RWPE2 (cell line): ENCODE measurements at places on chromosomes 2 and 18.

- DNase-seq, result no peak
Measured at GRCh38 chr18:21281603-21282002, 39.6 kb downstream of the GREB1L start.

DNA sequence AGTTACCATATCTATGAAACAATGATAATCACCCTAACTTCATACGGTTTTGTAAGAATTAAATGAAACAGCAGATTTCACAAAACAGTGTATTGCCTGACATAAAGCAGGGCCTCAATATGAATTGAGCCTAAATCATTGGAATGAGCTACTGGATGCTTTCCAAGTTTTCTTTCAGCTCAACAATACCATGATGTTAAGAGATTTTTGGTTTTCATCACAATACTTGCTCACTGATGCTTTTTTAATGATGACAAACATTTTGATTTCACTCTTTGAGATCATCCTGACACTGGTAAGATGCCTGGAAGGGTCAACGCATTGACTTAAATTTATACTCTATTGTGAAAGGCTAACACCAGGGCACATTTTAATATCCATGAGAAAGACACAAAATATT lies 377.5 kb downstream of the ZNF521 start:
- no peak for DNase-seq

GRCh38 chr18:61681065-61681464 lies 211.7 kb downstream of the RNF152 start:
- DNase-seq, result no peak

DNA sequence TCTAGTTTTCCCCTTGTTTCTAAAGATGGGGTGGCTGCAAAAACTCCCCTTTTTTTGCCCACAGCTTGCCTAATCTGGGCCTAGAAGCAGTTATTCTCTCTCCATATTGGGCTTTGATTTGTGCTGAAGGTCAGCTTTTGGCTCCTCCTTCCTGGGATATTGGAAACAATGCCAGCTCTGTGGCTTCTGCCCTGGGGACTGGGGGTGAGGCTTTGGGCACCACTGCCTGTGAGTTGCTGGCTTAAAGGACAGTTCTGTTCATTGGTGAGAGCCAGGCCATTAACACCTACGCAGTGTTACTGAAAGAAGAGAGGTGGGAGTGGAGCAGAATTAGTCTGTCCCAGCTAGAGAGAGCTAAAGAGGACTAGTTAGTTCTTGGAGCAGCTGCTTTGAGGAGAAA lies 4.3 kb downstream of the UBXN2A start:
- no peak for DNase-seq

- DNase-seq, result no peak
Measured at GRCh38 chr2:82636402-82637020, 1822.6 kb downstream of the SUCLG1 start.

DNA sequence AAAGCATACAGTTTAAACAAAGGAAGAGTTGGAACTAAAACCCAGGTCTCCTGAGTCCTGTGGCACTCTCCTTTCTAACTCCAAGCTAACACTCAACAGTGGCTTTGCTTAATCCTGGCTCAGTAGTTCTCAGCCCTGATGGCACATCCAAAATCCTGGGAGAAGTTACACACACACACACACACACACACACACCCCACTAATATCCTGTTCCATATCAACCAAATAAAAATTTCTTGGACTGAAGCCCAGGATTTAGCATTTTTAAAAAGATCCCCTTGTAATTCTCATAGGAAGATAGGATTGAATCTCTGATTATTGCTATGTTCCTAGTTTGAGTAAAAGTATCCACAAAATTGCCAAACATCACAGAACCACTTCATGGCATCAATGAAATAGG lies 136.1 kb upstream of the RIOK3 start:
- DNase-seq, result no peak

GRCh38 chr2:108145557-108146326 lies 94.0 kb upstream of the SULT1C3 start:
- DNase-seq, result no peak

- no peak for DNase-seq
Measured at GRCh38 chr2:64478502-64479230, 24.7 kb downstream of the LGALSL start.

DNA sequence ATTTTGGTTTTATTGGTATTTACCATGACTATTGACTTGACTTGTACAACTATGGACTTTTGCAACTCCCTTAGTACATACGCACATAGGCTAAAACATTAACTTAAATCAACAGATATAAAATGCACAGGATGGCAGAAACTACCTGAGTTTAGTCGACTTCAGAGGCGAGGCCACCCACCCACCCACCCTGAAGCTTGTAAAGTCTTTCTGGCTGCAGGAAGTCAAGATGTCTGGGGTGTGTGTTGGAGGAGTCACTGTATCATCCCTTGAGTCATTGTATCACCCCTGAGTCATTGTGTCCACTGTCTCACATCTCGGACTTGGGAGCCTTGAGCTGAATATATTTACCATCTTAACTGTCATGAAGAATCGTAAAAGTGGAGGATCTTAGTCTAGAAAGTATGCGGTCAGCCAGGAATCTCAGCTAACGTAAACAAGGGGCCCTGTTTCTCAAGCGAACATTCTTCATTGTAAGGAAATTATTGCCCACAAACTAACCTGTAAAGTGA lies 140.0 kb upstream of the ST6GAL2 start:
- DNase-seq, result no peak

- DNase-seq, result no peak
Measured at GRCh38 chr18:44466997-44467396, 213.7 kb upstream of the SETBP1 start.

- no peak for DNase-seq
Measured at GRCh38 chr2:15177103-15177502, 384.0 kb downstream of the NBAS start.

- DNase-seq, result no peak
Measured at GRCh38 chr2:133142087-133142486, 426.2 kb downstream of the NCKAP5 start.

DNA sequence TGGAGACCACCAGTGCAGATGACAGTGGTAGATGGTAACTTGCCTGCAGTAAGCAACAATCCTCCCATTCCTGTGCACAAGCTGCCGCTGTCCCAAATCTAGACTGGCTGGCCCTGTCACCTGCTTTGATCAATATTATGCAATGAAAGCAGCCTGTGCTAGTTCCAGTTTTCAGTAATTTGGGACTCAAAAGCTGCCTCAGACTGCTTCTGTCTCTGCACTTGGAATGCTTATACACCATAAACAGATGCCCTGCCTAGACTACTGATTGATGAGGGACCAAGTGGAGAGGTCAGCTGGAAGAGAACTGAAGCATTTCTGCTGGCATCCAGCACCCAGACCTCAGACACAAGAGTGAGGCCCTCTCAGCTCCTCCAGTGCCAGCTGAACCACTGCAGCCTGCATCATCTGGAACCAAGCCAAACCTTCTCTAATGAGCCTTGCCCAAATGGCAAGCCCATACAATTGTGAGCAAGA lies 24.9 kb downstream of the CCBE1 start:
- no peak for DNase-seq

DNA sequence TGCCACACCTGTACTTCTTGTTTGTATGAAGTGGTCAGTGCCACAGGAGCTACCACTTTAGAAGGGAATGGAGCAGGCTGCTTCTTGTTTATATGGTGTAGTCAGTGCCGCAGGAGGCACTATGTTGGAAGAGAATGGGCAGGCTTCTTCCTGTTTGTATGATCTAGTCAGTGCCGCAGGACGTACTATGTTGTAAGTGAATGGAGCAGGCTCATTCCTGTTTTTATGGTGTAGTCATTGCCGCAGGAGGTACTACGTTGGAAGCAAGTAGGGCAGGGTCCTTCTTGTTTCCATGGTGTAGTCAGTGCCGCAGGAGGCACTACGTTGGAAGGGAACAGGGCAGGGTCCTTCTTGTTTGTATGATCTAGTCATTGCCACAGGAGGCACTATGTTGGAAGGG lies 27.3 kb downstream of the TPO start:
- DNase-seq, result no peak

DNA sequence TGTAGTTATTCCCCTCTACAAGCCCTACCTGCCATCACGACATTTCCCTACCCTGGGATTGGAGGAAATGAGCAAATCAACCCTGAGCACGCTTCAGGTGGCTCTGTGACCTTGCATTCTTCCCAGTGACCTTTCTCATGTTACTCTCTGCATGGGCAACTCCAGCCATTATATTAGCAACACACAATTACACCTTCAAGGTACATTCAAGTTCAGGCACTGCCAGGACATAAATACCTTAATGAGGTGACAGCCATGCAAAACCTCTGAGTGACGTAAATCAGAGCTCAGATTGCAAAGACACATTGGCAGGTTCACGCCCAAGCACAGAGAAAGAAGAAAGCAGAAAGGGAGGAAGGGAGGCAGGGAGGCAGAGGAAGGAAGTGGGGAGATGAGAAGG lies 68.7 kb upstream of the ALK start:
- no peak for DNase-seq

- no peak for DNase-seq
Measured at GRCh38 chr2:33190393-33190937, 243.7 kb downstream of the LTBP1 start.

- no peak for DNase-seq
Measured at GRCh38 chr2:162300266-162300665, 18.2 kb downstream of the IFIH1 start.

DNA sequence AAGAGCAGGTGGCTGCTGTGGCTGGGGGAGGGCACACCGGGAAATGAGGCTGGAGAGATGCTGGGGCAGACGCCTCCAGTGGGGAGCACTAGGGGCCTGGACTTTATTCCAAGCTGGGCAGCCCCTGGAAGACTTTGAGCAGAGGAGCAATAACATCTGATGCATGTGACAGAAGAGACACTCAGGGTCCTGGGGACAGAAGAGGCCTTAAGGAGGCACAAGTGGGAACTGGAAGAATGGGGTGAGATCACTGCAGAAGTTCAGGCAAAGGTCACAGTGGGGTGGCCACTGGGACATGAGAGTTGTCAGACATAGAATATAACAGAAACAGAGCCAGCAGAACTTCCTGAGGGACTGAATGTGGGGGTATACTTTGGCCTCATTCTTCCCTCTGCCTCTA lies 24.0 kb downstream of the TGFA start:
- no peak for DNase-seq

- no peak for DNase-seq
Measured at GRCh38 chr2:181354626-181355025, 102.6 kb upstream of the ITGA4 start.

DNA sequence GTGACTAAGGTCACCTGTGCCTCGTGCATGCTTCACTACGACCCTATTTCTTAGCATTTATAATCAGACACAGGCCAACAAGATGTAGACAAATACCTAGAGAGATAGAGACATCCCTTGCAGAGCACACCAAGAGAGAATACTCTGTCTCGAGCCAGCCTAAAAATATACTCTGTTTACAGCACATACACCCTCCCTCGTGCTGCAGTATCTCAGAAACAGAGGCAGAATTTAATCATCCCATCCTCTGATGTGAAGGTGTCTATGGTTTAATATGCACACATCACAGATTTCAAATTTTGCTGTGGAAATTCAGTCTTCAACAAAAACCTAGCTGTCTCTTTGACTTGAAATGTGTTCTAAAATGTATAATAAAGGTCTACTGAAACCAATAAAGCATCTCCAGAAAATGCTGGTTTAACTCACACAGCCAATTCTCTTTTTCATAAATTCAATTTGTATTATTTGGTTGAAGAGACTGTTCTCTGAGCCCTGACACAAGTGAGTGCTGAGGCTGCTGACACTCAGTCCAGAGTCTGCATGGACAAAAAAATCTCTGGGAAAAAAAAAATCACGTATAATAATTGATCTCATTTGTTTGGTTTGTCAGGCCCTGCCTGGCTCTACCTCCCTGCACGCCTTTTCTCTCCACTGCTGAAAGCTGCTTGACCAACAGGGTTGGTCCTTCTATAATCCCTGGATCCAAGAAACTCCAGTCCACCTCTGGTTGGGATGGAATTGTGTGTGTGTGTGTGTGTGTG lies 142.0 kb upstream of the FSHR start:
- no peak for DNase-seq

DNA sequence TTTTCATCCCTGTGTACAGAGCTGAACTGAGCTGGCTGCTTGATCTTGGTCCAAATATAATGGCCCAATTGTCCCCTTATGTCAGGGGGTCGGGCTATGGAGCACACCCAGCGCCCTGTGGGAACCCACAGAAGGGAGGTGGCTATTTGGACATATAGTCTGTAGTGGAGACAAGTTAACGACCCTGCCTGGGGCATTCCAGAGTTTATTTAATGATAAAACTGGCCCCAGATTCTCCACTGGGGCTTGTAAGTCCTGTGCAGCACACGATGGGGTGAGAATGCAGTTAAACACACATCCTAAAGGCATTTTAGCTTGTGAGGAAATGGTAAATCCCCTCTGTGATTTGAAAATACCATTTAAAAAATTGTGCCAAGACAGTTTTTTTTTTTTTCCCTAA lies 72.9 kb downstream of the QPCT start:
- DNase-seq, result no peak

DNA sequence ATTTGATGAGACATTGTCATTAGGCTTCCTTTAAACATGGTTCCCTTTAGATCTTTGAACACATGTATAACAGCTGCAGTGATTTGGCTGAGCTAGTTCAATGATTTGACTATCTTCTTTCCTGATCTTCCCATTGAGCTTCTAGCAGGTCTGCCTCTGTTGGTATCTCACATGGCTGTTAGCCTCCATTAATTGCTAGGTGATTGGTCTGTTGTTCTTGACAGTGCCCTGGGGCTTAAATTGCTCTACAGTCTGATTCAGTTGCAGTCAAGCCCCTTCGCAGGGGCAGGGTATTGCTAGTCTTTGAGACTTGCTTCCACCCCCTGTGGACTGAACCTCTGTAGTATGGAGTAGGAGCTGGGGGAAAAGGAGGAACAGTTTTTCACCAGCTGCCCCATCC lies 24.1 kb downstream of the SKA1 start:
- no peak for DNase-seq

GRCh38 chr2:203820969-203821368 lies 46.6 kb upstream of the CTLA4 start:
- no peak for DNase-seq

- no peak for DNase-seq
Measured at GRCh38 chr2:33510586-33510968, 34.1 kb downstream of the RASGRP3 start.

DNA sequence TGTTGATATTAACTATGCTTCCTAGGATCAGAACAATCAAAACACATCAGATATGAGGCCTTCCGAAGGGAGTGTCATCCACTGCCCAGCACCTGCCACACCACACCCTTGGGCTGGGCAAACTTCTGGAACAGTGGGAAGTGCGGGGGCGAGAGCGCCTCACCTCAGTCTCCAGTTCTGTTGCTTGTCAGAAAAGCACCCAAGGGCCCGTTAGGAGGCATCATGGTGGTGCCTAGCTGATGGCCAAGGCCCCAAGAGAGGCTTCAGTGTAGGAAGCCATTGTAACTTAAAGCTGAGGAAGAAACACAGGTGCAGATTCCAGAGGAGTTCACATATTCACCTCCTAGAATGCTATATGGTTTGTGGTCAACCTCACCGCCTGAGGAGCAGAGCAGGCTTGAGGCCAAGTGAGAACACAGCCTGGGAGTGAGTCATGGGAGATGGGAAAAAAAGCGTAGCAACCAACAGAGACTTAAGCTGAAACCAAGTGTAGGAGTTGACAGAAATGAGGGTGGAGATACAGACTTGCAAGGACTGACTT lies 85.1 kb upstream of the ATL2 start:
- DNase-seq, result peak; percentile 84

- DNase-seq, result no peak
Measured at GRCh38 chr2:105432044-105432399, 33.2 kb upstream of the FHL2 start.

GRCh38 chr2:237539681-237540080 lies 26.7 kb upstream of the PRLH start:
- DNase-seq, result no peak
